NAMALWA (cell line): ENCODE measurements at places on chromosomes 16 and 17.

DNA sequence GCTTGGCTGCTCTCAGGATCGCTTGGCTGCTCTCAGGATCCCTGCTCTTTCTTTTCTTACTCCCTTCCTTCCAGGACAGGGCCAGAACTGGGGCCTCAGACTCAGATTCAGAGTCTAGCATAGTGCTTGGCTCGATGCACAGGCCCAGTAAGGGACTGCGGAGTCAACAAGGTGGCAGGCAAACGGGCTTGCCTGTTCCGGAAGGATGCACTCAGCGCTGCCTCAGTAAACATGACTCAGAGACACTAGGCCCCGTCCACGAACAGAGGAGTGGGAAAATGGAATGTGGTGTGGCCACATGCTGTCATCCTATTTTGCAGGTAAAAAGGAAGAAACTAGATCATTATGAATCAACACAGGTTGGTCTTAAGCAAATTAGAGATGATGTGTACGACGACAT lies 9.8 kb downstream of the SPHK1 start:
- no peak for DNase-seq

GRCh38 chr16:90042946-90043514 lies 23.8 kb upstream of the DBNDD1 start:
- no peak for DNase-seq

DNA sequence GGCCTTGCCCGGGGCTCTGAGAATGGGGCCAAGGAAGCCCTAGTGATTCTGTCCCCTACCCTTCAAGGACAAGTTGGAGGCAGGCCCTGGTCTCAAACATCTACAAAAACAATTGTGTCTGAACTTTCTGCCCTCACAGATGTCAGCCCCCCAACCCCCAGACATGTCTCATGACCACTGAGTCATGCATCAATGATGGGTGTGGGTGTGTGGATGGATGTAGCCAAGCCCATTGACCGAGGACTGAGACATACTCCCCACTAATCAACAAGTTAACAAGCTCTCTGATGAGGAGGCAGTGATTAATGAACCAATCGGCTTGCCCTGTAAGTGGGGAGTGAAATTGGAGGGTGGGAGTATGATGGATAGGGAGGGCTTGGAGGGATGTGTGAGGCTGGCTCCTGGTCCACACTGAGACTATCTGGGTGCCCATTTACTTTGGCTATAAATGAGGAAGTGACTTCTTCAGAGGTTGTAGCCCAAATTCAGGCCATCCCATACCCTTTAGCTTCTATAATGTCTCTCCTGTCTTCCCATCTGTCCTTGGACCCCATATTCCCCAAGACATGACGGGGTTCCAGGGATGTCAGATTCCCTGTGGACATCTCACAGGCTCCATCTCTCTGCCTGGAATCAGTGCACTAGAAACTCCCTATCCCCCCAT lies 97.1 kb upstream of the TMEM97 start:
- no peak for DNase-seq

- DNase-seq, result no peak
These were observed 17.5 kb downstream of the FLOT2 start for GRCh38 chr17:28879886-28880571.

GRCh38 chr16:53159781-53160436 lies 105.1 kb downstream of the CHD9 start:
- peak; percentile 78 for DNase-seq

- no peak for DNase-seq
These were observed 16.7 kb downstream of the KCNJ16 start for GRCh38 chr17:70091696-70092095.

DNA sequence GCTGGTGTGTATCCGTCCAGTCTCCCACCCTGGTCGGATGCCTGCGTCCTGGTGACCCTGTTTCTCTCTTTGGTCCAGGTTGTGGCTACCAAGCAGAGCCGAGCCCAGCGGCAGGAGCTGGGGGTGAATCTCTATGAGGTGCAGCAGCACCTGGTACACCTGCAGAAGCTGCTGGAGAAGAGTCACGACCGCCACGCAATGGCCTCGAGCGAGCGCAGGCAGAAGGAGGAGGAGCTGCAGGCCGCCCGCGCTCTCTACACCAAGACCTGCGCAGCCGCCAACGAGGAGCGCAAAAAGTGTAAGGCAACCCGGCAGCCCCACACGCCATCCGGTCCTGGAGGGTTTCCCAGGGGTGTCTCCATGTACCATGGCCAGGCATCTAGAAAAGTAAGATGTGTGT lies 13.5 kb downstream of the CCDC40 start:
- no peak for DNase-seq

DNA sequence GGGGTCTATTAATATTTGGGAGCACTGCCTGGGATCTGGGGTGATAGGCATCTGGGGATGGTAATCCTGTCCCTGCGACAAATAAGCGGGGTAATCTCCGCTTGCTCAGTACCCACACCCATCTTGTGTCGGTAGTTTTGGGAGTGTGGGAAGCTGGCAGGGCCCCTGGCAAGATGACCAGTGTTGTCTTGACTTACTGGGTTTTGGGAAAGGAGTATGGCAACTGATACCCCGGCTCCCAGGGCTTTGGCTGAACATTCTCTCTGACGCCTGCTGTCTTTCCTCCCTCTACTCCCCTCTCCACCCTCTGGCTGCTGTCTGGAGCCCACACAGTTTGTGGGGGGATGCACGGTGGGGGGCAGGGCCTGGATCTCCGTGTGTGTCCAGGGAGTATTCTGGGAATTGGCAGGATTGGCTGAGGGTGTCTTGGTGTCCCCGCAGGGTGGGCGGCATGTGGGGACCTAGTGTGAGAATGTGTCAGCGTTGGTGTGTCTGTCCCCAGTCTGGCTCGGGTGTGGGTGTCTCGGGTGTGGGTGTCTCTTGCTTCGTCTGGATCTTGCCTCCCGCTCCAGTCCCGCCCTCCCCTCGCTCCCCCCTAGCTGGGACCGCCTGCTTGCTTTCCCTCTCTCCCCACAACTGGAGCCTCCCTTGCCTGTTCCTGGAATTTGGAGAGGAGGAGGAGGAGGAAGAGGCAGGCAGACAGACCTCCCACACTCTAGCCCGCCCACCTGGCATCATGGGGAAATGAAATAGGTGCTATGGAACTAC lies 12.0 kb downstream of the RARA start:
- DNase-seq, result no peak

- DNase-seq, result peak; percentile 61
These were observed 782 bp downstream of the POLR2A start for GRCh38 chr17:7484919-7485377.

- DNase-seq, result no peak
These were observed 7.4 kb upstream of the B9D1 start for GRCh38 chr17:19369846-19370492.

- DNase-seq, result no peak
These were observed 84.9 kb downstream of the ABCA8 start for GRCh38 chr17:68870161-68870826.

DNA sequence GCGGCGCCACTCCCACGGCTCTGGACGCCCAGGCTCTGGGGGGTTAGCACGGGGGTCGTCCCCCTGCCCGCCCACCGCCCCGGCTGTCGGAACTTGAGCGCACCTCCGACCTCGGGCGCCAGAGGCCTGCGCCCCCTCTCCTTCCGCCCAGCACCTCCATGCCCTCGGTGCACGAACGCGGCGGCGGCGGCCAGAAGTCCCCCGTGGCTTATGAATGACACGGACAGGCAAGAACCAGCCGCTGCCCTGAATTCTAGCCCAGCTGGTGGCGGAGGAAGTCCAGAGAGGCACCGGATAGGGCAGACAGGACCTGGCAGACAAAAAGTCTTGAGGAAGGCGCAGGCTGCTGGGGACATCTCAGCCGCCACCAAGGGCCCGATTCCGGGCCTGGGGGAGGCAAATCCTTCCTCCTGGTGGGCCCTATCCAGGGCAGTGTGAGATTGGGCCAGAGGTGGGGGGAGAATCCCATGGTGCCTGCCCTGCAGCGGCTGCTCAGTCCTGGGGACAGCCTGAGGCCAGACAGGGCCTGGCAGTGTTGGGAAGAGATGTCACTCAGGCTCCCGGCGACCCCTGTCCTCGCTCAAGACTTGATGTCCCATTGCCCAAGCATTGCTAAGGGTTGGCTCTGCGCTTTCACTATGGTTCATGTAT lies 897 bp upstream of the CYGB start:
- DNase-seq, result no peak

DNA sequence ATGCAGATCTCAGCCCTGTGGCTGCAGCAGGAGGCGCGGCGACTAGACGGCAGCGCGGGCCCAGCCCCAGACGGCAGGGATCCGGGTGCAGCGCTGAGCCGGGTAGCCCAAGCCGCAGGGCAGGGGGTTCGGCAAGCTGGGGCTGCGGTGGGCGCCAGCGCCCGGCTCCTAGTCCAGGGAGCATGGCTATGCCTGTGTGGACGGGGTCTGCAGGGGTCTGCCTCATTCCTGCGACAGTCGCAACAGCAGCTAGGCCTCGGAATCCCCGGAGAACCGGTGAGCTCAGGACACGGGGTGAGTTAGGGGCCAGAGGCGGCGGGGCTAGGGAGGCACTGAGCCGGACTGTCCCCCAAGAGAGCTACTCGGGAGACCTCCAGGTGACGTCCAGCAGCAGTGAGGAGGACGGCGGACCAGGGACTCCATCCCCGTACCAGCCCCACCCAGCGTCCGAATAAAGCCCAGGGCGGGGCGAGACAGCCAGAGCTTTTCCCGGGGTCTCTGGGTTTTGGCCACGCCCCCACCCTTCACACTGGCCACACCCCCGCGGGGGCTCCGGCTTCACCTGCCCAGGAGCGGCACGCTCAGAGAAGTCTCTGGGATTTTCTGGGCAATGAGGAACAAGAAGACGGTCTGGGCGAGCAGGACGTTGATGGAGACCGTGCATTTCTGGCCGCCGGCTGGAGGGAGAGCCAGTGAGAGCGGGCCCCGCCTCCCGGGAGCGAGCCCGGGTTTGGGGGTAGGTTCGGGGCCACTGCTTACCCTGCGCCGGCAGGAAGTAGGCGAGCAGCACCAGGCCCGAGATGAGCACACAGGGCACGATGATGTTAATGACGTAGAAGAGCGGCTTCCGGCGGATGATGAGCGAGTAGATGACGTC lies 1.1 kb downstream of the C17orf107 start:
- no peak for DNase-seq

DNA sequence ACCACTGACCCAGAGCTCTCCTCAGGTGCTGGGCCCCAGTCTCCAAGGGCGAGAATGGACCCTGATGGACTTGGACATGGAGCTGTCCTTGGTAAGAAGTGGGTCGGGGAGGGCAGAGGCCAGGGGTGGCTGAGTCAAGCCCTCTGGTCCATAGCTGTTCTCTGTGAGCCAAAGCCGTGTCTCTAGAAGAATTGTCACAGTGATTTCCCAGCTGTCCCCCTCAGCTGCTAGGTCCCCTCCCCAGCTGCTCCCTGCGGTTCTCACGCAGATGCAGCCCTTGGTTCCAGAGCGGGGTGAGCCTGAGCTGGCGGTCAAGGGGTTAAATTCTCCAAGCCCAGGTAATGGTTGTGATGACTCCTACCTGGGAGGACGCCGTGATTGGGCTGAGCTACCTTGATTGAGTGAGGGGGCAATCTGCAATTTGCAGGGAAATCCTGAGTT lies 1.3 kb upstream of the NOL3 start:
- no peak for DNase-seq

GRCh38 chr16:28569021-28569420 lies 15.3 kb downstream of the SGF29 start:
- no peak for DNase-seq

- no peak for DNase-seq
These were observed 4.9 kb downstream of the P3H4 start for GRCh38 chr17:41806685-41807445.

GRCh38 chr17:14827396-14827919 lies 437.7 kb downstream of the PMP22 start:
- no peak for DNase-seq

DNA sequence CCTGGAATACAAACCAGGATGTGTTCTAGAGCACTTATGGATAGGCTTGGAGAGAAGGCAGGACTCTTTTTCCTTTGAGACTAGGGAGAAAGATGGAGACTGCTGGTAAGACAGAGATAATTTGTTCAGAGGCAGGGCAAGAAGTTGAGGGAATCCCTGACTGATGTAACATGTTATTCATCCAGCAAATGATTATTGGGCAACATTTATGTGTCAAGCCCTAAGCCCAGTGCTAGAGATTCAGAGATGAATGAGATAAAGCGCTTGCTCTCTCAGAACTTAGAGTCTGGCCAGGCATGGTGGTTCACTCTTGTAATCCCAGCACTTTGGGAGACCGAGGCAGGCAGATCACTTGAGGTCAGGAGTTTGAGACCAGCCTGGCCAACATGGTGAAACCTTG lies 47.8 kb upstream of the NUFIP2 start:
- no peak for DNase-seq

- no peak for DNase-seq
These were observed 1.7 kb upstream of the ROGDI start for GRCh38 chr16:4803898-4804762.

- DNase-seq, result no peak
These were observed 222.3 kb downstream of the KATNIP start for GRCh38 chr16:27772093-27772825.

GRCh38 chr17:36529121-36529520 lies 5.5 kb downstream of the MYO19 start:
- DNase-seq, result no peak

GRCh38 chr17:15470536-15470935 lies 3.1 kb upstream of the CDRT4 start:
- DNase-seq, result no peak

DNA sequence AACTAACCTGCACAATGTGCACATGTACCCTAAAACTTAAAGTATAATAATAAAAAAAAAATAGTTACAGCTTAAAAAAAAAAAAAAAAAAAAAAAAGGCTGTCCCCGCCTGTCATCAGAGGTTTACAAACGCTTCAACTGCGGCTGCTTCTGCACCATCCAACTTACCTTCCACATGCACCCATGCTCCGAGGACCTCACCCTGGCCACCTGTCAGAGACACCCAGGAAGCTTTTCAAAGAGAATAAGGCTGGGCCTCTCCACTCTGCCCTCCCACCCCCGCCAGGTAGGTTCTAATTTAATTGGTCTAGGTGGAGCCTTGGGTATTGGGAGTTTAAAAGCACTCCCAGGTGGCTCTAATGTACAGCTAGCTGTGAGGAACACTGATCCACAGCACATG lies 64.9 kb downstream of the COPRS start:
- no peak for DNase-seq

- no peak for DNase-seq
These were observed 14.8 kb downstream of the HDAC5 start for GRCh38 chr17:44108440-44109311.

DNA sequence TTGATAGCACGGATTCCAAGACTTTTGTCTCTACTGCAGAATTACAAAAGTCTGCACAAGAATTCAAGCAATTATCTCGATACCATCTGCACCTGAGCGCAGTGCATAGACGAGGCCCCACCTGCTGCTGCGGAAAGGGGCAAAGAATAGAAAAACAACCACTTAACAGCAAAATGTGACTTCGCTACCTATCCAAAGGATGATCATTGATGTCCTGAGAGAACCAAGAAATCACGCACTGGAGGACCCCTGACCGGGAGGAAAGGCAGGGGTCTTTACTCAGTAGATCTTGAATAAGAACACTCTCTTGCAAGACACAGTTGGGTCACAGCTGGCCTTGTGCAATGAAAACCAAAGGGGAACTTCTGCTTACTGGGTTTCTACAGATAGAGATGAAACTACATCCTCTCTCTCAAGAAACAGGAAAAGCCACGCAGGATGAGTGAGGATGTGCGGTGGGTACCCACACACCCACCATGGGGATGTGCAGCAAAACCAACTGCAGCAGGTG lies 147.4 kb upstream of the RPH3AL start:
- DNase-seq, result no peak
